Activated CD8-positive, alpha-beta memory T cell treated with anti-CD3 and anti-CD28 coated beads, Interleukin-2, amount 50 U/mL, for 48 hours (primary cell): ENCODE measurements at places on chromosomes 12 and 14.

- DNase-seq: no peak
These were observed 218.0 kb downstream of the ZFP36L1 start for GRCh38 chr14:68574906-68575305.

DNA sequence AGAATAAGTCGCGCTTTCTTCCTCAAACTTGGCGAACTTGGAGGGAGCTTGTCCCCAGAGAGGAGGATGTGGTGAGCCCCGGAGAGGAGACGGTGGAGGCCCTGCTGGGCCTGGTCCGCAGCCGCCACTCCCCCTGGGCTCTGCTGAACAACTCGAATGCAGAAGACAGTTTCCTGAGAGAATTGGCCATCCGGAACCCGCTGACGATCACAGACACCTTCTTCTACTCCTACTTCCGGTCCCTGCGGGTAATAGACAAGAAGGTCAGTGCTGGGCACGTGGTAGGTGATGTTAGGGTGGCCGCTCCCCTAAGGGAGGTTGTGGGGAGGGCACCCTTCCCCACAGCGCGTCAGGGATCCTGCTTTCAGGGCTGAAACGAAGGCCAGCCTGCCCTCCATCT, 1.6 kb downstream of the LRRC43 start:
- DNase-seq: no peak

DNA sequence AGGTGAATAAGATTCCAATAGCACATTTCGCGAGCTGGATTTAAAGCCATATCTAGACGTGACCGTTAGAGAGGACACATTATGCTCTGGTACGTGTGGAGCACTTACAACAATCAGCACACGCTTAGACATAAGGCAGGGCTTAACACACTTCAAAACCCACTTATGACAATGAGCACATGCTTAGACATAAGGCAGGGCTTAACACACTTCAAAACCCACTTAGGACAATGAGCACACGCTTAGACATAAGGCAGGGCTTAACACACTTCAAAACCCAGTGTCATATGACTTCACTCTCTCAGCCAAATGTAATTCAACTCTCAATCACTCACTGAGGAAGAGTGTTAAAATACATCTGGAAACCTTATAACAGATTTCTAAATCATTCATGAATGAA, 11.2 kb upstream of the PLD4 start:
- no peak for DNase-seq

GRCh38 chr12:86134561-86134960, 121.6 kb downstream of the MGAT4C start:
- no peak for DNase-seq

DNA sequence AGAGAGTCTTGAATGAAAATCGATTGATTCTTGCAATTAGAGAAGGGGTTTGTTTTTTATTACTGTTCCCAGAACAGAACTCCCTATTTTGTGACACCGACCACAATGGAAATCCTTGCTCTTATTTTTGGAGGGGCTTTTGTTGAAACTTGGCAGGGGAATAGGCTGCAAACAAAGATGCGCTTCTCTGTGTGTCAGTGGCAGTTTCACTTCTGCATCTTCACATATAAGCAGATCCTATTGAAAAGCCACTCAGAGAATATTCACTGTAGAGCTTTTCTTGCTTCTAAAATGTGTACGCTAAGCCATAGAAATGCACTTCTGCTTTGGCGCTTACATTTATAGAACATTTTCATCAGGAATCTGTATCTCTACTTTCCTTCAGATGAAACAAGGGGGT, 1822.4 kb upstream of the SEL1L start:
- no peak for DNase-seq

DNA sequence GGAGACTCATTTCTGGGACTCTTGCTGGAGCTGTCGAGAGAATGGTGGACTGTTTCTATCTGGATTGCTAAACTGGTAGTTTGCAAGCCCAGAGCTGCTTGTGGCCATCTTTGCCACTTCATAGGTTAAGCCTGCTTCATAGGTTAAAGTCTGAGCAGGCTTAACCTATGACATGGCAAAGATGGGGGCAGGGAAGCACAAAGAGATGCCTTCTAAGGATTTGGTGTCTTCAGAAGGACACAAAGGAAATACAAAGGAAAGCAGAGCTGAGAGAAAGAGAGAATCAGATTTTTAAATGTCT, 78.4 kb upstream of the MAX start:
- no peak for DNase-seq

DNA sequence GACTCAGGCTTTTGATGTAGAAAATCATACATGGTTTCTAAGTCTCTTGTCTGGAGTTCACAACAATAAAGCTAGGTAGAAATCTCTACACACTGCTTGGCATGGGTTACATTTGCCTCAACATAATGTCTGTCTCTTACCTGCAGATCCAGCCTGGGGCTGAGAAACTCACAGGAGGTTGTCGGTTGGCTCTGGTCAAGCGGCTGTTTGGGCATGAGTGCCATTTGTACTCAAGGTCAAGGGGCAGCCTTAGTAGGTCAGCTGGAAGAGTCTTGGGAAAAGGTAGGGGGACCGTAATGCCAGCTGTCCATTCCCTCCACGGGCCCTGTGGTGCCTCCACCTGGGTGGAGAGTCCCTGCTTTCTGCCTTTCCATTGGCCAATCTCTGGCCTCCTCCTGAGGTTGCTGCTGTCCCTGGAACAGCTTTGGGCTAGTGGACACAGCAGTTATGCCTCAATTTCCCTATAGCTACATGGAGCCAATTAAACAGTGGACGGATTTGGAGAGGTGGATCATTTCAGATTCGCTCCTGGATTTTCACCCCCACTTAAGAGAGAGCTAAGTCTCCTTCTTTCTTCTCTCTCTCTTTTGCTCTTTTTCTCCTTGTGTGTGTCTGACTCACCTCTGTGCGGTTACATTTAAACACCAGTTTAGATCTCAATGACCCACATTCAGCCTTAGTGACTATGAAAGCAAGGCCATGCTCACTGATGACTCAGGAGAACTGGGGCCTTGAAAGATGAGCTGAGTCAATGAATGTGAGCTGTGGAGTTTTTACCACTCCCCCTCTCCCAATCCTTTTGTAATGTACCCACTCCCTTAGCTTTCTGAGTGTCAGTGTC, 132.8 kb upstream of the HIF1A start:
- no peak for DNase-seq

GRCh38 chr12:100437038-100437841, 36.4 kb upstream of the NR1H4 start:
- DNase-seq: no peak

GRCh38 chr12:124588751-124589267, 21.4 kb upstream of the NCOR2 start:
- DNase-seq: no peak

- no peak for DNase-seq
These were observed 163.1 kb downstream of the SLC15A4 start for GRCh38 chr12:128660532-128661225.

GRCh38 chr12:108609537-108610335, 11.9 kb upstream of the TMEM119 start:
- no peak for DNase-seq

- DNase-seq: no peak
These were observed 24.2 kb downstream of the ST8SIA1 start for GRCh38 chr12:22310275-22310674.

GRCh38 chr12:12986775-12987331, 13.2 kb downstream of the HEBP1 start:
- DNase-seq: no peak

DNA sequence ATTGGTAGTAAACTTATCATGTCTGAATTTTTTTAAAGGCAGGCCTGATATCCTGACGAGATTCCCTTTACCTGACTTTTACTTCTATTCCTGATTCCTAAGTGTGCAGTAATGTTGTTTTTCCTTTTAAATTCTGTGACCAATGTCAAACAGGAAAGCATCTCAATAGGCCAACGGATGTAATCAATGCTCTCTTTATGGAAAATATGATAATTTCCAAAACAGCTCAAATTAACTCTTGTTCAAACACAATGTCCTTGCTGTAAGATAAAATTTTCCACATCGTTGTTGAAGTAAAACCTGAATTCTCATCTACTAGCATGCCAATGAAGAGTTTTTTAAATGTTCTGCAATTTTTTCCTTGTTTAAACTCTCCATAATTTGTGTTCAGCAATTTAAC, 8.0 kb upstream of the TAS2R31 start:
- DNase-seq: no peak

GRCh38 chr12:102356690-102357089, 123.7 kb downstream of the IGF1 start:
- no peak for DNase-seq

GRCh38 chr14:40368314-40368713, 936.1 kb upstream of the FBXO33 start:
- DNase-seq: no peak

- peak; percentile 67 for DNase-seq
These were observed 894 bp downstream of the KRT8 start for GRCh38 chr12:52903855-52904508.

DNA sequence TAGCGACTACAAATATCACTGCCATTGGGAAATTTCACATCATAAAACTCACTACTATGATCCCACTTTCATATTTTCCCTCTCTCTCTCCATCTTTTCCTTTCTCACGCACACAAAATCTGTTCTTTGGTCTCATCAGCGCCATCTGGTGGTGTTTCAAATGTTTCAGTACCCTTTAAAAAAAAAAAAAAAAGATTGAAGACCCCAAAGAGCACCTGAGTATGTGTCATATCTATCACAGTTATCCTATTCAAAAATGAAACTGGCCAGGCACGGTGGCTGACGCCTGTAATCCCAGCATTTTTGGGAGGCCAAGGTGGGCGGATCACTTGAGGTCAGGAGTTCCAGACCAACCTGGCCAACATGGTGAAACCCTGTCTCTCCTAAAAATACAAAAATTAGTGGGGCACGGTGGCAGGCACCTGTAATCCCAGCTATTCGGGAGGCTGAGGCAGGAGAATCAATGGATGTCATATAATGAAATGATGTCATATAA, 72.4 kb downstream of the TTC9 start:
- peak; percentile 61 for DNase-seq

DNA sequence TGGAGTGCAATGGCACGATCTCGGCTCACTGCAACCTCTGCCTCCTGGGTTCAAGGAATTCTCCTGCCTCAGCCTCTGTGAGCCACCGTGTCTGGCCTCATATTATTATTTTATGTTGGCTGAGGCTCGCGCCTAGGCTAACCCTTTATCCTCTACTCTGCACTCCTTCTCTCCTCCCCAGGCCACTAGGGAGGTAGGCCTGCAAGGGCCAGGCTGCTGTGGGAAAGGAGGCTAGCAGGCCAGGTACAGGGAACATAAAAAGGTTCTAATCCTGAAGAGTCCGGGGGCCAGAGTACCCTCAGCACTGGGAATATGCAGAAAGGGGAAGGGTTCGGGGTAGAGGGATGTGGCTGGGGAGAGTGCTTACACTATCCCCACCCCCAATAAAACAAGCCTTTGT, 14.9 kb downstream of the PKP2 start:
- no peak for DNase-seq

- peak; percentile 75 for DNase-seq
These were observed 2.4 kb downstream of the DHH start for GRCh38 chr12:49092086-49092815.

GRCh38 chr12:122659579-122659978, 43.6 kb downstream of the HCAR2 start:
- no peak for DNase-seq

DNA sequence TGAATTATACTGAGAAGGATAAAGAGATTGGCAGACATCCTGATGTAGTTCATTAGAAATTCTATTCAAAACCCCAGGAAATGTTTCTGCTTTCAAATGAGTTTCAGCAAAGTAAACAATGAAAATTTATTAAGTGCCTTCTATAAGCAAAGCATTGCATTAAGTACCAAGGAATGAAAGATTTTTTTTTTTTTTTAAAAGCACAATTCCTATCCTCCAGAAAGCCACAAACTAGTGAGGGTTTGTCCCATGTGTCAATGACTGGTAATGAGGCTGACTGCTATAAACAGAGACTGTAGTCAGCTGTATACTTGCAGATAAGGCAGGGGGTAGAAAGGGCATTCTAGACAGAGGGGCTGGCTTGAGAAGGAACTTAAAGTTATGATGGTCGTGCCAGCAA, 6.7 kb downstream of the ANO4 start:
- no peak for DNase-seq

- no peak for DNase-seq
These were observed 31.7 kb downstream of the TNFAIP2 start for GRCh38 chr14:103155010-103155409.

GRCh38 chr12:19482551-19483109, 43.3 kb downstream of the AEBP2 start:
- DNase-seq: peak; percentile 79

DNA sequence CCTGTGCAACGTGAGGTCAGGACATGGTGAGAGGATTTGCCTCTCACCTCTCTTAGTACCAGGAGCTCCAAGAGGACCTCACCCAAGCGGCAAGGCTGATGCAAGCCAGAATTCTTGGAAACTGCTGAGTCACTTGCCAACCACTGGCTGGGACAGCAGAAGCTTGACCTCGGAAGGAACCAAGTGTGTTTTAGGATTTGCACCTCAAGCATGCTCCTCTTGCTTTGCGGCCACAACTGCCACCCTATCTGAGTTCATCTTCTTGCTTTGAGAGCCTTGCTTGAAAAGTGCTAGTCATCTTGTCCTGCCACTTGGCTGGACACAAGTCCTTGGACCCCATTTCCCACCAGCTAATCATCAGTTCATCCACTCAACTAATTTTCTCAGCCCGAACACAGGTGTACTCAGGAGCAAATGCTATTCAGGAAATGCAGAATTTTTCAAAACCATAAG, 195.8 kb downstream of the SLC25A21 start:
- no peak for DNase-seq

- peak; percentile 40 for DNase-seq
These were observed 207.5 kb downstream of the ETV6 start for GRCh38 chr12:11856971-11857370.
